ENCODE measurements at places on chromosomes 12 and 14.

DNA sequence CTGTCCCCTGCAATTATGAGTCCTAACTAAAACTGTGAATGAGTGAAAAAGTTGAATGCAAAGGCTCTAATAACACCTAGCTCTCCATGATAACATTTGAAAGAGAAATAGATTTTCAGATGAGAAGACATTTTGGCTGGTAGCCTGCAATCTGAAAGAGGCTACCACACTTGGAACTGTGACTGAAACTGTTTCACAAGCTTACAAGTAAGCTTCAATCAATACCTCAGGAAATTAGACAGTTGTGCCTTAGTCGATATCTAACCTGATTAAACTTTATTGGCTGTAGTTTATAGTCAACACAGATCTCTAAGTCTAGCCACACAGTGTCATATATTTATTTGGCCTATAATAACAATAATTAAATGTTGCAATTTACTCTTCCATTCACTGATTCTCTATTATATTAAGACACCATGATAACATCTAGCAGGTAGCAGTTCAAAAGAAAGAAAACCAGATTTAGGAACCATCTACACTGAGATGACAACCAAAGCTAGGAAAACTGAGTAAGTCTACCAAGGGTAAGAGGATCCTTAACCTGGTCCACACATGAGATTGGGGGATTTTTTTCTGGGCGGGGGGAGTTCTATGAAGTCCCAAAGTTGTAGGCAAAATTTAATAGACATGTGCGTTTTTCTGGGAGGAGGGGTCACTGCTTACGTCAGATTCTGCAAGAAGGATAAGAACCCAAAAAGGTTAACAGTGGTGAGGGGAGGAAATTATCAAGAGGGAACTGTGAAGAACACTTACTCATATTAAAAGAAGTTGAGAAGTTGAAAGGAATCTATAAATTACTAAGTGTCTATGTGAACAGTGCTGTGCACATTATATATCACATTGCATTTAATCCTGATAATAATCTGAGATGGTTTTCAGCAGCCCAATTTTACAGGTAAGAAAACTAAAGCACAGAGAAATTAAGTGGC, 65.8 kb downstream of the NUMB start:
- no peak for DNase-seq

DNA sequence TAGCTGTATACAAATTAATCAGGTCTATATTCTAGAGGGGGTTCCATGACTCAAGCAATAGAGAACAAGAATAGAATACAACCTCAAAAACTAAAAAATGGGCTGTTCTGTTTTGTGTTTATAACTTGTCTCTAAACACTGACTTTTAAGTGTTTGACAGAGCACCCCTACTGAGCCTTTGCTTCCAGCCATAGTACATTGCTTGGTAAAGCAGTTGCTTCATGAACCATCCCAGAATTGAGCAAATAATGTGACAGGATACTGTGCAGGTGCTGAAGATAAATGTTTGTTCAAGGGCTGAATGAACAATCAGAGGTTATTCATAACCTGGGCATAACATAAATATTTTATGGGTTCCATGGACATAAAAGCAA, 11.5 kb downstream of the SPTSSA start:
- DNase-seq, result no peak

GRCh38 chr12:120489018-120489417, 6.9 kb upstream of the DYNLL1 start:
- DNase-seq, result no peak

- DNase-seq, result no peak
Observed at GRCh38 chr14:32497248-32497647, 168.2 kb downstream of the AKAP6 start.

DNA sequence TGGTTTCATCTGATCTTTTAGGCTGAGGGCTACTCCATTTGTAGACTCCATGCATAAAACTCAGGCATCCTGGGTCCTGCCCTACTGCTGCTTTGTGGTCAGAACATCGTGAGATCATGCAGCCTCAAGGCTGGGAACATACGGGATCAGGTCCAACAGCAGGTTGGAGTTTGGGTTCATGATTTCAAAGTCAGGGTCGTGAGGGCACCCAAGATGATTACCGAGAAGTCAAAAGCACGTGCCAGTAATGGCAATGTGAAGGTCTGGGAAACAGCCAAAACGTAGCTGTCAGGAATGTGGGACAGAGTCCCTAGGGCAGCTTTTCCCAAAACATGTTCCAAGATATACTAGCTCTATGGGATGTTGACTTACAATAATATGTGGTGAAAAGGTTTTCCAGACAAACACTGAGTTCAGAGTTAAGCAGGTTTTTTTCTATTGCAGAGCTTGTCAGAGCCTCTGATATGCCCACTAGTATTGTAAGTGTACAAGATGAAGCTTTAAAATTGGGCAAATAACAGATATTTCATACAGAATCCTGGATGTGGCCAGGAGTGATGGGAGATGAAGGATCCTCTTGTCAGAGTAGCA, 130.3 kb upstream of the DNM1L start:
- no peak for DNase-seq

DNA sequence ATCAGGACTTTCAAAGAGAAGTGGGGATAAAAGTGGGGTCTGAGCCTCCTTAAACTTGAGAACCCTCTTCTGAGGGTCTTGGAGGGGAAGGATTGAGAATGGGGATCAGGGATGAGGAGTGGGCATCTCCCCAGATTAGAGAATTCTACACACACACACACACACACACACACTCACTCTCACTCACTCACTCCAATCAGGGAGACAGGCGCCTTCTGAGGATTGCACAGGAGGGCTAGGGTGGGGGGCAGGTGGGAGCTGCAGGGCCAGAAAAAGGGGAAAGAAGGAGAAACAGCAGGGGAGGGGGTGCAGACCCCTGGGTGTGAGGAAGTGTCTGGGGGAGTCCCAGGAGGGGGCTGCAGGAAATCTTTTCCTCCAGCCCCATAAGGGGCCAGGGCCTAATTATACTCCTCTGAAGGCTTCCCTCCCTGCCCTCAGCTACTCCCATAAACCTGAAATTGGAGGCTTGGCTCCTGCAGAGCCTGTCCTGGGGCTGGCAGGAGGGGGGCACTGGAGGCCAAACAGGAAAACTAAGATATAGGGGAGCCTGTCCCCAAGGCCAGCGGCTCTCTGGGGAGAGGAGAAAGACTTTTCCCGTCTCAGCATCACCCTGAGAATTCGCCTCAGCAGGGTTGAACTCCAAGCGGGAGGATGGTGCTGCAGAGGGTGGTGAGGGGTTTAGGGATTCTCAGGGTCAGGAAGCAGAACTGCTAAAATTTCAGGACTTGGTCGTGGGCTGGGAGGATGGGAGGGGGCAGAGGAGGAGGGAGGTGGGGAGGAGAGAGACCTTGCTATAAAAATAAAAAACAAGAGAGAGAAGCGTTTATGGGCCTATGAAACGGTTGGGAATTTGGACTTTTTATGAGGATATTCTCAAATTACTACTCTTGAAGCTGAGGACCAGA, 1.6 kb downstream of the HOXC9 start:
- DNase-seq, result no peak
